Thoracic aorta (tissue), 2 donors: ENCODE measurements at places on chromosomes 3 and 15. TPM values are rescaled to one million over a fixed set of nuclear protein-coding genes. Genes with fewer than 3 reads are reported as not detected.

Gene PPP2R3A
- 6.8 TPM for total RNA-seq

Gene ILDR1
- total RNA-seq, result not detected

DNA sequence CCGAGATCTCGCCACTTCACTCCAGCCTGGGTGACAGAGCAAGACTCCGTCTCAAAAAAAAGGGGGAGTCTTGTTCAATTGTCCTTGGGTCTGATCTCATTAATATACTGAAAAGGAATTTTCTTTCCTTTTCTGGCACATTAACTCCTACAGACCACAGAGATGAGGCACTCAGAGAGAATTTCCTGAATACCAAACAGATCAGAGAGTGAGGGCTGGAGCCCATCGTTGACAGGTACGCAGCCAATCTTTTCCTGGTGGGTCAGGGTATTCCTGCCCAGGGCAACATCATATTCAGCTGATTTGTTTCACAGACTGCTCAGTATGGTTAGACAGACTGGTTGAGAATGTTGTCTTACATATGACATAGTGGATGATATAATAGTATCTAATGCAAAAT, 82.8 kb upstream of the TNFSF10 start:
- DNase-seq, result no peak

DNA sequence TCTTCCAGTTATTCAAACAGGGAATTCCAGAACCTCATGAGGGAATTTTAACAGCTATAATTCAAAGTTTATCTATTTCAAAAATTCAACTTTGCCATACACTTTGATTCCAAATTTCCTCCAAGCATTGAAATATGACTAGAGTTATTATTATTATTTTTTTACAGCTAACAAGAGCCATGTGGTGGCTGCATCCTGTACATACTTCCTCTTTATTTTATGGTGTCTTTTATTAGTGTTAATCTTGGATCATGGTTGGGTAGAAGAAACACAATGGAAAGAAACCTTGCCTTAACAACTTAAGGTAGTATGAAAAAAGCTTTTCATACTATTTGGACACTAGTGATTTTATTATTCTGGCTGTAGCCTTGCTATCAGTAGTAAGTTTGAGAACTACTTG, 52.7 kb downstream of the TFG start:
- no peak for DNase-seq

- no peak for DNase-seq
Measured at GRCh38 chr15:67806536-67806935, 18.8 kb upstream of the SKOR1 start.

GRCh38 chr3:13256845-13257244, 163.3 kb downstream of the NUP210 start:
- no peak for DNase-seq

- no peak for DNase-seq
Measured at GRCh38 chr15:80721476-80721875, 26.4 kb downstream of the ABHD17C start.

DNA sequence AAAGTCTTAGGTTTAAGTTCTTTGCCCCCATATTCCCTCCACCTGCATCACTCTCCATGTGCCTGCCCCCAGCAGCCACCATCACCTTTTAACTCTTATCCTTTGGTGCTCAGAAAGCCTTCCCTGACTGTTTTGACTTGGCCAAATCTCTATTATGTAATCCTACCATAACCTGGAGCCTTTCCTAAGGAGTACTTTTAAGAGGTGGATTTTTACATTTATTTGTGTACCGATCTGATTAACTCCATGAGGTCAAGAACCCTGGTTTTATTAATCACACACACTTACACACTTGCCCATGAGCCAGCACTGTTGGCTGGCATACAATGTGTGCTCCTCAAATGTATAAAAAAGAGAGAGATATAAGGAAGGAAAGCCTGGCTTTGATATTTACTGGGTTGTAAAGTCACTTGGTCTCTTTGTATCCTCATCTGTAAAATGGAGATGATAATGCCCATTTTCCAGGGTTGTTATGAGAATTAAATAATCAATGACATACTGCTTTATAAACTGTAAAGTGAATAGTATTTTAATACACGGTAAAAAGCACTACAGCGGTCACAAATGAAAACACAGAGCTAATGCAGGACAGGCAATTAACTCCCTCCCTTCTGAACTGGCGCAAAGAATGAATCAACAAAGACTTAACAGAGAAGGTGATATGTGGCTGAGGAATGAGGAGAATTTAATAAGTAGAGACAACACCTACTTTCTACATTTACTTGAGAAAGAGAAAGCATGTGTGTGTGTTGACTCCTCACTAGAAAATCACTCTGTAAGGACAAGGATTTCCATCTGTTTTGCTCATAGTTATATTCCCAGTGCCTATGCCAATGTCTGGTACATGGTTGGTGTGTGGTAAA, 45.4 kb downstream of the ATP13A4 start:
- DNase-seq, result no peak

- DNase-seq, result no peak
Measured at GRCh38 chr3:188431553-188431952, 277.6 kb downstream of the LPP start.
